ENCODE measurements at places on chromosomes 6 and 20.
A peak's percentile ranks its signal among the peaks of the same experiment; 100 is the strongest.

DNA sequence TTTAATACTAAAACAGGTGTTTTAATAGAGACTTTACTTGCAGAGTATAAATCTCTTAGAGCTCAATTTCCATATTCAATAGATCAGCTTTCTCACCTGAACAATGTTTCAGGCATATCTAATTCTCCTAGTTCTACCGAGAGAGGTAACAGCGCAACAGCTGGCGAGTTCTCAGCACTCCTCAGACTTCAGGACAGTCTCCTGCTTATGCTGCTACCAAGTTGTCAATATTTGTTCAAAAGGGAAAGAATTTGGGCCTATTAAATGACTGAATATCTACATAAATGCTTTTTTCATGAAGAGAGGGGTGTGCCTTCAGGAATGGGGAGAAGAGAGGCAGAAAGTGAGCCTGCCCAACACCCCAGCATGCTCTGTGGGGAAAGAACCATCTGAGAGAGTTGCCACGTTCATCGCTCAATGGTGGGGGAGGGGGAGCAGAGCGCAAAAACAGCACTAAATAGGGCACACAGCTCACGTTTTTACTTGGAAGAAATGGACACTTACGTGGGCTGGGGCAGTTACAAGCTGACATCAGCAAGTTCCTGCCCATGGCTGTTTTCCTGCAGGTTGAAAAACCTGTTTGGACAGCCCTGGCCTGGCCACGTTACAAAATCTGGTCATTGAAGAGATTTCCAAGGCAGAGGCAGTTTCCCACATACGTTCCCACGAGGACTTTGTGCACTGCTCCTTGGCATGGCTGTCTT, 38.0 kb downstream of the EZR start:
- DNase-seq: no peak

DNA sequence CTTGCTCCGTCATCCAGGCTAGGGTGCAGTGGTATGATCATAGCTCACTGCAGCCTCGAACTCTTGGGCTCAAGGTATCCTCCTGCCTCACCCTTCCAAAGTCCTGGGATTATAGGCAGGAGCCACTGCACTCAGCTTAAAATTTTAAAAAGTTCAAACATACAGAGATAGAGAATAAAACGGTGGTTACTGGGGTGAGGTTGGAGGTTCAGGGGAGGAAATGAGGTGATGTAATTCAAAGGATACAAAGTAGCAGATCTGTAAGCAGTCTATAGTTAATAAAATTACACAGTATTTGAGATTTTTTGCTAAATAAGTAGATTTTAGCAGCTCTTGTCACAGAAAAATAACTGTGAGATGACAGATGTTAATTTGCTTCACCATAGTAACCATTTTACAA, 7.5 kb upstream of the AFG1L start:
- no peak for DNase-seq

DNA sequence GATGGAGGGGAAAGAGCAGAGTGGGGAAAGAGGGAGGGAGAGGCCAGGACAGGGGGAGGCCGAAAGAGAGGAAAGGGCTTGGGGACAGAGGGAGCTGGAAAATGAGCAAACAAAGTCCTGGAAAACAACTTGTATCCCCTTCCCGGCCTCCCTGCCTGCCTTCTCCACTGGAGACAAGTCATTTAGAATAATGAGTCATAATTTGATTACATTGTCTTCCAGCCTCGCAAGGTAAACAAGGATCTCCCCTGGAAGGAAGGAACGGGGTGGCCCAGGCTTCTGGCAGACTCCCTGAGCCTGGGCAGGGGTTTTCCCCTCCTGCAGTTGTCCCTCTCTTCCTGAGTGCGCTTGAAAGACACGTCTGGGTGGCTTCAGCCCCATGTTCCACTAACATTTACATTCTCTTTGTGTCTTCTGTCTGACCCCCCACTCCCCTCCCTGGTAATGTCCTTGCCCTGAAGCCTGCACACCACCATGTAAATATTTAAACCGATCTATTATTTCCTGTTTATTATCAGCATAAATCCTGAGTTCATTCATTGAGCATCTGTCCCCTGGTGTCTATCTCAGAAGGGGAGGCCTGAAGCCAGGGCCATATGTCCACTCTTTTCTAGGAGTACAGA, 12.1 kb upstream of the MRPS18A start:
- no peak for DNase-seq

GRCh38 chr6:166671434-166672081, 44.5 kb upstream of the RPS6KA2 start:
- DNase-seq: no peak

GRCh38 chr20:11676630-11677287, 240.9 kb upstream of the BTBD3 start:
- DNase-seq: peak; percentile 9

DNA sequence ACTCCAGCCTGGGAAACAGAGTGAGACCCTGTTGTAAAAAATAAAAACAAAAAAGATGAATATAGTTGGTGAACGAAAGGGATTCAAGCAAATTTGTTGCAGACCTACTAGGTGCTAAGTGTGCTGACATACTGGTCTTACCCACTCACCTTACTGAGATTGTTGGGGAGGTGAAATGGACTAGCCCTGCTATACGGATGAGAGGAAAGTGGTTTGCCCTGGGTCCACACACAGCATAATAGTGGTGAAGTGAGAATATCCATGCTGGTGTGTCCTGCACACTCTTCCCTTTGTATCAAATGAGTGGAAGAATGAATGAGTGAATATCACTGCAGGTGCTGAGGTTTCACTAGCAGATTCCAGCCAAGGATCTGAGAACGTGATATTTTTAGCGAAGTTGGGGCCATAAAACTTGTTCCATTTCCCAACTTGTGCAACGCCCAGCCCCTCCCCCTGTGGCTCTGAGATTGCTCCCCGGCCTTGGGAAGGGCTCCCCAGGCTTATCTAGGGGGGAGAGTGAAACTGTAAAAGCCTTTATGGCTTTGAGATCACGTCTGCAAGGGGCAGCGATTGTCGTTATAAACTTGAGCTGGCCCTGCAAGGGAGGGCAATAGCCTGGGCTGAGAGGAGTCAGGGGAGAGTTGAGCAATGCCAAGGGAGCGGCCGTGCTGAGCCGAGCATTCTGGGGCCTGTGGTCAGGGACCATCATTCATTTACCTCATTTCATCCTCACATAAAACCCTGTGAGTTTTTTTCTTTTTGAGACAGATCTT, 33.2 kb upstream of the TTPAL start:
- DNase-seq: no peak

DNA sequence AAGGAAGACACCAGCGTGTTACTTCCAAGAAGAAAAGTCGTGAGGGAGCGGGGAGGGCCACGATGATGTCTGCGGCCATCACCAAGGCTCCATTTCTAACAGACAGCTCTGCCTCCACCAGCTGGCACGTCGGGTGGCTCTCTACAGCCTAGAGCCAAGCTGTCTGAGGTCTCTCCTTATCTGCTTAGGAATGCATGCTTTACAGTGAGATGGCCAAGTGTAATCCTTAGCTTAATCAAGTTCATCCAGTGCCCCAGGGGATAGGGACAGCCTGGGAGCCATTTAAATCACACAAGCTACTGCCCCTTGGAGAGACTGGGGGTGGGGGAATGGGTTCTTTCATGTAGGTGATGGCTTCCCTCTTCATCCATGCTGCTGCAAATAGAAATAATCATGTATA, 213.8 kb upstream of the CST7 start:
- no peak for DNase-seq

GRCh38 chr6:99296261-99296660, 53.2 kb downstream of the FAXC start:
- DNase-seq: no peak

DNA sequence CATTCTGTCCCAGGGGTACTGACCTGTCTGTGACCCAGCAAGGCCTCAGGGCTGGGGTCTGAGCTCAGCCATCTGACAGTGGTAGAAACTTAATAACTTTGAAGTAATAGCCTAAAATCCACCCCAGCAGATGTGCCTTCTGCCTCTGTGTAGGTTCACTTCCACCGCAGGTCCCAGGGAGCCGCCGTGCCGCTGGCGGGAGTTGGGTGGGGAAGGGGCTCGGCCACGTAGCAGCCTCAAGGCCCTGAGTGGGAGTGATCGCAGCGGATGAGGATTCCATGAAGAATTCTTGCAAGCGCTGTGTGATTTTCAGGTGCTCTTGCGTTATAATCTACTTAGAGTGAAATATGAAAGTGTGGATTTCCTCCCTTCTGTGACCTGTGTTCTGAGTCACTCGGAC, 163.7 kb downstream of the DTNBP1 start:
- DNase-seq: no peak

- DNase-seq: no peak
Observed at GRCh38 chr6:7324520-7324919, 11.5 kb upstream of the SSR1 start.

- no peak for DNase-seq
Observed at GRCh38 chr6:54327631-54328030, 19.4 kb downstream of the TINAG start.

- no peak for DNase-seq
Observed at GRCh38 chr20:47021850-47022249, 127.2 kb downstream of the EYA2 start.

- DNase-seq: no peak
Observed at GRCh38 chr20:52011093-52011492, 180.5 kb downstream of the ZFP64 start.

GRCh38 chr6:13411484-13411883, 75.9 kb downstream of the GFOD1 start:
- no peak for DNase-seq

GRCh38 chr6:13049666-13050254, 278.6 kb downstream of the TBC1D7 start:
- DNase-seq: no peak

GRCh38 chr6:52724406-52725121, 38.7 kb downstream of the GSTA2 start:
- peak; percentile 2 for DNase-seq

GRCh38 chr6:170226647-170227046, 64.2 kb downstream of the DLL1 start:
- DNase-seq: no peak

DNA sequence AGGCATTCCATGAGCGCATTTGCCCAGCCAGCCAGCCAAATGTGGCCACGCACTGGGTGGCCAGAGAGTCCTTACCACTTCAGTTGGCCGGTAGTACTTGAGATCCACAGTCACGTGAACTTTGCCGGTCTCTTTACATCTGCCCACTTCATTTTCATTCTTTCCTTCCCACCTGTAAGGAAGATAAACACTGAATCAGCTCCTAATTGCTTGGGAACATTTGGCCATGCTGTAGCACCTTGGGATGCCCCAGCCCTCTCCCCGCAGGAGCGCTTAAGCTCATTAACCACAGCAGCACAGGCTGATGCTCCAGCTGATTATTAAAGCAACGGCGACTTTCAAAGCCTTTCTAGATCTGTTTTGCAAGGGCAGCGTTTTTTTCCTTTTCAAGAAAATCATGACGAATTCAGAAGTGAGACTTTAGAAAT, 116.6 kb downstream of the FOXC1 start:
- DNase-seq: no peak

- DNase-seq: no peak
Observed at GRCh38 chr20:61203320-61203719, 48.7 kb upstream of the CDH4 start.

GRCh38 chr6:104623052-104623690, 236.5 kb downstream of the HACE1 start:
- DNase-seq: no peak

- no peak for DNase-seq
Observed at GRCh38 chr6:11218538-11219399, 13.7 kb downstream of the NEDD9 start.

GRCh38 chr6:152071843-152072242, 264.4 kb downstream of the ESR1 start:
- DNase-seq: no peak

DNA sequence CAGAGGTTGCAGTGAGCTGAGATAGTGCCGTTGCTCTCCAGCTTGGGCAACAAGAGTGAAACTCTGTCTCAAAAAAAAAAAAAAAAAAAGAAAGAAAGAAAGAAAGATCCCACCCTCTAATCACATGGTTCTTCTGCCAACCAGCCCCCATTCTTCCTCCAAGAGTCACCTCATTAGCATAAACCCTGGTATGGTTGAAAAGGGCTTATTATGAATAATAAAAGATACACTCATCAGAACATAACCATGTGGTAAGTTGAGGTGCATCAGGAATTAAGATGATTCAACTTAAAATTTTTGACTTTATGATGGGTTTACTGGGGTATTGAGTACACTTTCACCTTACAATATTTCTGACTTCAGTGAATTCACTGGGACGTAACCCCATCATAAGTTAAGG, 793 bp upstream of the TRIM40 start:
- DNase-seq: no peak

GRCh38 chr20:4059606-4060005, 44.2 kb upstream of the RNF24 start:
- no peak for DNase-seq

DNA sequence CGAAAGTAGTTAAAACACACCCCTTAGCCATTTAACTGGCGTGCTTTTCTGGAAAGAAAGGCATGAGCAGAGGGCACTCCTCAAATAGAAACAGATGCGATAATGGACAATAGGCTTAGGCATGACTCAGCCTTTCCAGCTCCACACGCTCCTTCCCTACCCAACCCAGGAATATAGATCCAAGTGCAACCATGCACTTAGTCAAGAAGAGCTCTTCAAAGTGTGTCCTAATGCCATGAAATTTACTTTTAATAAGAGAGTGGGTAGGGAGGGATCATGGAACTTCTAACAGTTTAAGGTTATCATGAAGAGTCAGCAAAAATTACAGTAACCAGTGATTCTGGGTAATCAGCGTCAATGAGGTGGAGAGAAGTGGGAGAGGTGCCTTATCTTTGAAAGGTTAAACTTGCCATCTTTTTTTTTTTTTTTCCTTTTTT, 2.4 kb upstream of the EFHC1 start:
- no peak for DNase-seq

GRCh38 chr6:9360881-9361280, 925.5 kb upstream of the SLC35B3 start:
- no peak for DNase-seq

- DNase-seq: no peak
Observed at GRCh38 chr6:134106702-134107101, 54.3 kb upstream of the SLC2A12 start.

DNA sequence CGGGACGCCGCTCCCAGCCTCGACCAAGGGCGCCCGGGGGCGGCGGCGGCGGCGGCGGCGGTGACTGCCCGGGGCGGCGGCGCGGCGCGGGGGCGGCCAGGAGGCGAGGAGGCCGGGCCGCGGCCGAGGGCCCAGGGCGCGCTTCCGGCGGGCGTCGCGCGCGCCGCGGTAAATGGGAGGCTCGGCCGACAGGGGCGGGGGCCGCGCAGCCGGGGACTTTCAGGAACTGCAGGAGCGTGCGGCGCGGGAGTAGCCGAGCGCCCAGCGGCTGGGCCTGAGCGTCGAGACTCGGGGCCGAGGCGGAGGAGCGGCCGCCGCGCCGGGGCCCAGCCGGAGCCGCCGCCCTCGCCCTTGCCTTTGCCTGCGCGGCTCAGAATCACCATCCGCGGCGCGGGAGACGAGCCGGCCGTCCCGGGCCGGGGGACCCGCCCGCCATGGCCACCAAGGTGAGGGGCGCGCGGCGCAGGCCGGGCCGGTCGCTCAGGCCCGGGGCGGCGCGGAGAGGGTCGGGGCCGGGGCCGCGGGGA, at the start of gene SNX9:
SNX9 (plus strand) TSS at position 246 of the 527 bp plus-strand sequence; CDS start at position 435, 189 bp downstream.
- no peak for DNase-seq

DNA sequence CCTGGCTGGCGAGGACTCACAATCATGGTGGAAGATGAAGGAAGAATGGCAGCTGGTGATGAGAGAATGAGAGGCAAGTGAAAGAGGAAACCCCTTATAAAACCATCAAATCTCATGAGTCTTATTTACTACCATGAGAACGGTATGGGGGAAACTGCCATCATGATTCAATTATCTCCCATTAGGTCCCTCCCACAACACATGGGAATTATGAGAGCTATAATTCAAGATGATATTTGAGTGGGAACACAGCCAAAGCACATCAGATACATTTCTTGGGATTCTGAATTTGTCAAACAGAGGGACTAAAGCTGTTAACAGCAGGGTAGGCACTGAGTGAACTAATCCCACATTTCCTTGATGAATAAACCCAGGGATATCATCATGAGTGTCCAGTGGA, 116.2 kb upstream of the PLCB4 start:
- no peak for DNase-seq
